ENCODE measurements at places on chromosomes 2 and 18.

DNA sequence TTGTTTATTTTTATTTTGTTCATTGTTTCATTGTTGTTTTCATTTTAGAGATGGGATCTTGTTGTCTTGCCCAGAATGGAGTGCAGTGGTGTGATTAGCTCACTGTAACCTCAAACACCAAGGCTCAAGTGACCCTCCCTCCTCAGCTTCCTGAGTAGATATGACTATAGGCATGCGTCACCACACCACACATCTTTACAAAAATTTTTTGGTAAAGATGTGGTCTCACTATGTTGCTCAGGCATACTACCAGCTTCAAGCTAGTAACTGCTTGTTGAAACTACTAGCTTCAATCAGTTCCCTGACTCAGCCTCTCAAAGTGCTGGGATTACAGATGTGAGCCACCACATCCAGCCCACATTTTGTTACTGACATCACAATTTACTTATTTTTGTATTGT, 14.8 kb downstream of the FAM237A start:
- DNase-seq: no peak

DNA sequence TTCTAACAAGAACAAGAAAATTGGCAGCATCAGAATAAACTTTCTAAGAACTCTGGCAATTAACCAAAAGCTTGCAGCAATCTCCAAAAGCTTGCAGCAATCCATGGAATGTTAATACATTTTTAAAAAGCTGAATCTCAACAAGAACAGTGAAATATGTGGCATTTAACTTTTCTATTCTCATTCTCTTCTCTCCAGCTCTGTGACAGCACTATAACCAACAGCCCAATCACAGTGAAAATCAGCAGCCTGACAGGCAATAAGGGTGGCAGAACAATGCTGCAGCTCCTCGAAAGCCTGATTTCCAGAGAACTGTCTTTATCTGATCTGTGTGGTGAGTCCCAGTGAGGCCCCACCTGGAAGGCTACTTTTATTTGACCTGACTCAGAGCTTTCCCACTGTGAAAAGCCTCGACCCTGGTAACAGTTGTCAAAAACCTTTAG, 60.0 kb downstream of the TMEM131 start:
- no peak for DNase-seq

DNA sequence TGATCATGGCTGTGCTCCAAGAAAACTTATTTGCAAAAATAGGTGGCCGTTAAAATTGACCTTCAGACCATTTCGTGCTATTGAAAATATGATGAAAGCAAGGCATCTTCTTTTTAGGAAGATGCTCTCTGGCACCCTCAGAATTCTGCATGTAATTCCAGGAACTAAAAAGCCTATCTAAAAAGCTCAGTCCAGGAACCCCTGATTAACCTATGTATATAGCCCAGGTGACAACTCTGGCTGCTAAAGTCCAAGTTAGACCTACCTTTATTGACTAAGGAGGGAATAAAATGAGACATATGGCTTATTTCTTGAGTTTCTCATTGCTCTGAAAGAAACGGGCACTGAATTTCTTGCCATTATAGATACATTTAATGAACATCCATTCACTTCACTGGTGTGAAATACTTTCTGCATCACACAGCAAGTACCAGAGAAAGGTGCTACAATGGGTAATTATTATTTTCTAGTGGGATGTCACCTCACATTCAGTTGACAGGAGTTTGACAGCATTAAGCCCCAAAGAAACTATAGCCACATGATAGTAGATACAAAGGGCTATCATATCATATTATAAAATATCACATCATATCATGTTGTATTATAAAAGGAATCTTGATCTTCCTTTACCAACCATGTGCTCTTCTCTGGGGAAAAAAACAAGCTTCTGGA, 83.8 kb downstream of the EPHA4 start:
- DNase-seq: no peak

GRCh38 chr18:29104227-29104626, 927.3 kb upstream of the CDH2 start:
- no peak for DNase-seq

DNA sequence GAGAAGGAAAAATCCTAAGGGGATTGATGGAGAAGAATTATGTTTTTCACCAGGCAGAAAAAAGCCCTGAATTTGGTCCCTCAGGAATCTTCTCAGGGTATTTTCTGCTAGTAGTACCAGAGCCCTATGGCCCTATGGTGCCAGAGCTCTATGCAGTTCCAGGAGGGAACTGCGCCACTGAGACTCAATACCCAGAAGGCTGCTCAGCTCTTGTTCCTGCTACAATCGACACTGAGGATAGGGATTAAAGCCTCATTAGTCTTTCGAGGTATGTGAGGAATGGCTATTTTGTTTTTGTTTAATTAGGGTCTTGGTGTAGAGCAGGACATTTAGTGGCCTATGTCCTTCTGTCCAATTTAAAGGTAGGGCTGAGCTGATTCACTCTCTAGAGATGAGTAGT, 21.7 kb upstream of the PPP3R1 start:
- no peak for DNase-seq

GRCh38 chr2:10541081-10541480, 93.0 kb upstream of the ODC1 start:
- no peak for DNase-seq

DNA sequence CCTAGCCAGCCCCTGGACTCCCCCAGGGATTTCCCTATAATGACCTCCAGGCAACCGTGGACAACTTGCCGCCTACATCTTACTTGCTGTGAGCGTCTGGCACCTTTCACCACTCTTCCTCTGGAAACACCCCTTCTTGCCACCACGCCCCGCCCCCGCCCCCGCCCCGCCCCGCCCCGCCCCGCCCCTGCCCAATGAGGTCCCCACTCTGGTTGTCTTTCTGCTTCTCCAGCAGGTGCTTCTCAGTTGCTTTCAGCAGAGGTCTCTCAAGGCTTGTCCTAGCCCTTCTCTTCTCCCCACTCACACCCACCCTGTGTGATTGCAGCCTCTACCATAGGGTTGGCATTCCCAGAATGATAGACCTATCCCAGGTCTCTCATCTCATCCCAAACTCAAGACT, 214.5 kb downstream of the EN1 start:
- DNase-seq: no peak

DNA sequence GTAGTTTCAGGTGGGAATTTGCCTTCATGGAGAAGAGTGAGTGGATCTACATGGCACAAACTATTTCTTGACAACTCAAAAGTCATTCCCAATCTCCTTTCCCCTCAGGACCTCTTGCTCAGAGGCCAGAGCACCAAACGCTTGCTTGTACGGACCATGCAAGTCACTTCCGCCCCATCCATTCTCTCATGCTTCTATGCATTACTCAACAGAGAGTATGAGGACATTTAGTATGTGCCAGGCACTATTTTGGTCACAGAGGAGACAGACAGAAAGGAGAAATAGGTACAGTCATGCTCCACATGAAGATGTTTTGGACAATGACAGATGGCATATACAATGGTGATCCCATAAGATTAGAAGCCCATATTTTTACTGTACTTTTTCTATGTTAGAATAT, 117.5 kb downstream of the ACTR3 start:
- no peak for DNase-seq

DNA sequence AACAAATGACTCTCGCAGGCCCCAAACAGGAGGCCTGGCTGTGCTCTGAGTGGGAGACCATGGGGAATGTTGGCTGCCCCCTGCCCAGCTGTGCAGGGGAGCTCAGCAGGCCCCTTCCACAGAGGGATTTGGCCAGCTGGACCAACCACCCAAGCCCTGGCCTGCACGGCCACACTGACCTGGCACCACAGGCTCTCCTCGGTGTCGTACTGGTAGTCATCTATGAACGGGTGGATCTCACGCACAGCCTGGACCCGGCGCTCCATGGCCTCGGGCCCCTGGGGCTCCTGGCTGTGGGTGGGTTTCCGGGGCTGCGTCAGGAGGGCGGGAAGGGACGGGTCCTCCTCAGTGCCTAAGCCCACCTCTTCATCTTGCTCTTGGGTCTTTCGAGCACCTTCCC, 74.5 kb downstream of the POLR1A start:
- no peak for DNase-seq

- DNase-seq: no peak
Observed at GRCh38 chr2:155679647-155680046, 652.9 kb downstream of the NR4A2 start.

- DNase-seq: no peak
Observed at GRCh38 chr2:160220026-160220425, 20.0 kb upstream of the ITGB6 start.
